ENCODE measurements at places on chromosomes 13 and 19.

- DNase-seq: no peak
Observed at GRCh38 chr13:22770891-22771290, 409.9 kb upstream of the SGCG start.

GRCh38 chr13:59677966-59678814 lies 485.5 kb downstream of the DIAPH3 start:
- peak; percentile 22 for DNase-seq

DNA sequence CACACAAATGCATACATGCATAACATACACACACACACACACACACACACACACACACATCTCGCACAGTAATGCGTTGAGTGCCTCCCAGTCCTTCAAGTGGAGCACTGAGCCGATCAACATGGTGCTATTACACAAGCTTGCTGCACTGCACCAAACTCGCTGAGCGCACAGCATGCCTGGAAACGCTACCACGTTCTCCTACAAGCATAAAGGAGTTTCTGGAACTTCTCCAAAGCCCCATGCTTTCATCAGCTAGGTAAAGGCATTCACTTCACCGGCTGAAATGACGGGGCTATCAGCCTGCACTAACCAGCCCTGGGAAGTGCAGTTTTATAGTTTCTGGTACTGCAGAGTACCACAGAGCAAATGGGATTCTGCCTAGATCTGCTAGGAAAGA lies 92.7 kb downstream of the FGF14 start:
- DNase-seq: no peak

DNA sequence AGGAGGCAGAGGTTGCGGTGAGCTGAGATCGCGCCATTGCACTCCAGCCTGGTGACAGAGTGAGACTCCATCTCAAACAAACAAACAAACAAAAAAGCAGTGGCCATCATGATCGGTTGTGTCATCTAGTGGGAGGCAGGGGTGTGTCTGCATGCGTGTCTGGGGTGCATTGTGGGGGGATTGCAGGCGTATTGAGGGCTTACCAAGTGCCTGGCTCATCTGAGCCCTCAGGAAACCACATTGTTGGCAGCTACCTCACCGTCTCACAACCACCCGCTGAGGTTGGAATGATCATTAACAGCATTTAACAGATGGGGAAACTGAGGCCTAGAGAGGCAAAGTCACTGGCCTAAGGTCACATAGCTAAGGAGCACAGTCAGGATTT lies 30.5 kb downstream of the NFIC start:
- DNase-seq: no peak

DNA sequence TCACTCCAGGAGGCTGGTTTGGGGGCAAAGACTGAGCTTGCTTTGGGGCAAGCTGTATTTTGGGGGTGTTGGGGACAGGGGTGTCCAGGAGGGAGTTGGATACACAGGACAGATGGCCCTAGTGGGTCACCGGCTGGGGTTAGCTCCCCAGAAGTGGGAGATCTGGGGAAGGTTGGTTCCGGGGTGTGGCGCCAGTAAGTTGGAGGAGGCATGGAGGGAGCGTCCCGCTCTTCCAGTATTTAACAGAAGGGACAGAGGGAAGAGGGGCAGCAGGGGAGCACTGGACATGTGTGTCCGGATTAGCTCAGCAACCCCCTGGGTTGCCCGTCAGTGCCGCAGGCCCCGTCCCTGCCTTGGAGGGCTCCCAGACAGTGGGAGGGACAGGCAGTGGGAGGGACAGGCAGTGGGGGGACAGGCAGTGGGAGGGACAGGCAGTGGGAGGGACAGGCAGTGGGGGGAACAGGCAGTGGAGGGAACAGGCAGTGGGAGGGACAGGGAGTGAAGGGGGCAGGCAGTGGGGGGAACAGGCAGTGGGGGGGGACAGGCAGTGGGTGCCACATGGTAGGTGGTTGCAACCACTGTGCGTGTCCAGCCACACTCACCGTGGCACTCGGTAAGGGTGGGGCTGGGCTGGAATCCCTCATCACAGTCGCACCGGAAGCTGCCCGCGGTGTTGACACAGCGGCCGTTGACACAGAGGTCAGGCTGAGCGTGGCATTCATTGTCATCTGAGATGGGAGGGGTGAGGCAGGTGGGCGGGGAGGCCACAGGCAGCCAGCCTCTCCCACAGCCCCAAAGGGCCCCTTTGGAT lies 33.2 kb downstream of the CCL25 start:
- DNase-seq: no peak

GRCh38 chr19:44648631-44649251 lies 5.0 kb downstream of the PVR start:
- DNase-seq: peak; percentile 61

All from AG09319 (cell line).